Stomach (tissue), 19 donors: ENCODE measurements at places on chromosomes 6 and 20. TPM values are rescaled to one million over a fixed set of nuclear protein-coding genes. Genes with fewer than 3 reads are reported as not detected.
A peak's percentile ranks its signal among the peaks of the same experiment; 100 is the strongest.

DNA sequence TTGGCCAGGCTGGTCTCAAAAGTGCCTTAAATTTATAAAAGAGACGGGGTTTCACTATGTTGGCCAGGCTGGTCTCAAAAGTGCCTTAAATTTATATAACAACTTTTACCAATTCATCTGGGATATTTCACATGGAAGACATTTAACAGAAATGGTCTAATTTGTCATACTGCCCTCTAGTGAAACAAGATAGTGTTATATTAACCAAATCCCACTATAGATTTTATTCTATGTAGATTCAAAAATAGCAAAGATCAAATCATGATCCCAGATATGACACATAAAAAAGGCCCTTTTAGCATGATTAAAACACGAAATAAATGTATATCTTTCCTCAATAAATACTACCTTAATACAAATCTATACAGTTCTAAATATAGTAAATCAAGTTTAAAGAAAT, 102.8 kb upstream of the TFAP2D start:
- no peak for DNase-seq
- H3K27ac ChIP-seq, result no peak overlapping the region
- H3K36me3 ChIP-seq, result no peaks in the 10 kb centered on the region
- no peaks in the 10 kb centered on the region for H3K4me1 ChIP-seq

GRCh38 chr6:124200661-124201060, 397.0 kb downstream of the NKAIN2 start:
- H3K36me3 ChIP-seq, result no peaks in the 10 kb centered on the region
- H3K4me1 ChIP-seq, result no peaks in the 10 kb centered on the region
- no peak overlapping the region for H3K27ac ChIP-seq
- no peak overlapping the region for H3K4me3 ChIP-seq
- no peak for DNase-seq
- no peaks in the 10 kb centered on the region for H3K27me3 ChIP-seq

GRCh38 chr20:2754424-2754823, 46.0 kb downstream of the CPXM1 start:
- H3K27me3 ChIP-seq, result peaks cover 11% of the 10 kb centered on the region
- H3K4me3 ChIP-seq, result no peak overlapping the region
- H3K36me3 ChIP-seq, result no peaks in the 10 kb centered on the region
- peaks cover 40% of the 10 kb centered on the region for H3K4me1 ChIP-seq
- H3K27ac ChIP-seq, result no peak overlapping the region
- DNase-seq, result no peak

DNA sequence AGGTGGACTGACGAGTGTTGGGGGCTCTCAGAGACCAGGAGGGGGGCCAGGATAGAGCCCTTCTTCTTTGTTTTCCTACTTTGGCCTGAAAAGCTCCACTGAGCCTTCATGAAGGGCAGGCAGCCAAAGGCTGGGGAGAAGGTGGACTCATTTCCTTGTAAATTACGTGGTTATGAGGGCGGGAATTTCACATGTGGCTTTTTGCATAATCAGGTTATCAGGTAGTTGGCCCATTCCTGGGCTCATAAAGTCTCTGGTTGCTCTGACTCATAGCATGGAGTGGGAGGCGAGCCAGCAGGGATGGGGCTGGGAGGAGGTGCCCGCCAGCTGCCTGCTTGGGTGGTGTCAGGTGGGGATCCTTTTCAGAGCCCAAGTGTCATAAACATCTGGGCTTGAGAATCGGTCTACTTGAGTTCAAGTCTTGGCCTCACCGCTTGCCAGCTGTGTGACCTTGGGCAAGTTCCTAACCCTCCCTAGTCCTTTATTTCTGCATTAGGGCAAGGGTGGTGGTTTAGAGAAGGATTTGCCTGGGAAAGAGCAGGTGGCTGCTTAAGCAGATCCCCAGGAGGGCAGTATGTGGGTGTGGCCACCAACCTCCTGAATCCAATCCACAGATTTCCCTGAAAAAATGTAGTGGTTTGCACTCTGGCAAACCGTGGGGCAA, 26.5 kb upstream of the RNF24 start:
- H3K4me1 ChIP-seq, result peaks cover 11% of the 10 kb centered on the region
- H3K36me3 ChIP-seq, result no peaks in the 10 kb centered on the region
- DNase-seq, result peak; percentile 90

Gene CTCFL
- total RNA-seq, result not detected

Gene OOEP
- not detected for total RNA-seq

Gene BLCAP
- 57.6 TPM for total RNA-seq

Gene GRIK2
- not detected for total RNA-seq

Gene DOK5
- not detected for total RNA-seq

Gene CCN2
- 317 TPM for total RNA-seq
